Naive thymus-derived CD4-positive, alpha-beta T cell (primary cell): ENCODE measurements at places on chromosomes 7 and 10. TPM values are rescaled to one million over a fixed set of nuclear protein-coding genes. Genes with fewer than 3 reads are reported as not detected.

DNA sequence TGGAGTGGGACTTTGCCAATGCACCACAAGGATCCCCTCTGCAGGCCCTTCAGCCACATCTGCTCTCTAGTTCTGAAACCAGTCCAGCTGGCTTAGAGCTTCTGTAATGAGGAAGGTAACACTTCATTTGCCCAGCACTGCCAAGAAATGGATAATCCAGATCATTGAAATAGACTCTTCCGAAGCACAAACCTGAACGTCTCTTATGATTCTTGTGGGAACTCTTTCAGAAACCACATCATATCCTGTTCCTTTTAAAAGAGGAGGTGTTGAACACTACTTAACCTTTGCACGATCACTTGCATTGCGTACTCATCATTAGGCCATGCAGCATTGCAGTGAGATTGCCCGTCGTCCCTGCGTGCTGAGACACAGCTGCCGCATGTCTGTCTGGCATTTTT lies 25.8 kb upstream of the PLPP4 start:
- H3K36me3 ChIP-seq: no peaks in the 10 kb centered on the region
- no peaks in the 10 kb centered on the region for H3K4me1 ChIP-seq
- H3K4me3 ChIP-seq: no peak overlapping the region
- DNase-seq: no peak
- no peaks in the 10 kb centered on the region for H3K27me3 ChIP-seq

DNA sequence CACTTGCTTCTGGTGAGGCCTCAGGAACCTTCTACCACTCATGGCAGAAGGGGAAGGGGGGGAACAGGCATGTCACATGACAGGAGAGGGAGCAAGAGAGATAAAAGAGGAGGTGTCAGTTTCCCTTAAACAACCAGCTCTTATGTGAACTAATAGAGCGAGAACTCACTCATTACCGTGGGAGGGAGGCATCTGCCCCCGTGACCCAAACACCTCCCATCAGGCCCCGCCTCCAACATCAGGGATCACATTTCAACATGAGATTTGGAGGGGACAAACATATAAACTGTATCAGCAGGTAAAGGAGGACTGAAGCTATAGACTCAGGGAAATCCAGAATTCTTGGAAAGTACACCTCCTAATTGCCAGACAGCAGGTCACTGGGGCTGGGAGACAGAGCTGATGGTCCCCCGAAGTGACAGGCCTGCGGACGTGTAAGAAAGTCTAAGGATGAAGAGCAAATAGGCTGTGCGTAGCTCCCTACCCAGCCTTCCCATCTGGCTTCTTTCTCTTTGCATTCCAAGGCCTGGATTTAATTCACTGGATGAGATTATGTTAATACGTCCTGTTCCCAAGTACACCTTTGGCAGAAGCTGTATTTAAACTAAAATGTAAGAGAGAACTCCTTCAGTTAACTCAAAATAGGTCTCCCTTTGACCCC lies 186.7 kb upstream of the LYZL2 start:
- no peaks in the 10 kb centered on the region for H3K27me3 ChIP-seq
- no peak for DNase-seq
- H3K36me3 ChIP-seq: no peaks in the 10 kb centered on the region
- H3K4me1 ChIP-seq: no peaks in the 10 kb centered on the region
- no peak overlapping the region for H3K27ac ChIP-seq

GRCh38 chr7:37825038-37825437 lies 23.4 kb upstream of the NME8 start:
- H3K27me3 ChIP-seq: no peaks in the 10 kb centered on the region
- no peak overlapping the region for H3K4me3 ChIP-seq
- H3K4me1 ChIP-seq: no peaks in the 10 kb centered on the region
- DNase-seq: no peak
- H3K27ac ChIP-seq: no peak overlapping the region

GRCh38 chr10:127919418-127920271 lies 12.7 kb downstream of the PTPRE start:
- H3K36me3 ChIP-seq: no peaks in the 10 kb centered on the region
- H3K4me1 ChIP-seq: no peaks in the 10 kb centered on the region
- no peaks in the 10 kb centered on the region for H3K27me3 ChIP-seq
- no peak for DNase-seq

- H3K4me1 ChIP-seq: no peaks in the 10 kb centered on the region
- H3K27me3 ChIP-seq: no peaks in the 10 kb centered on the region
- no peaks in the 10 kb centered on the region for H3K36me3 ChIP-seq
- DNase-seq: no peak
- H3K4me3 ChIP-seq: no peak overlapping the region
Measured at GRCh38 chr7:47452295-47452694, 129.6 kb downstream of the TNS3 start.

GRCh38 chr10:13827076-13827797 lies 240.5 kb downstream of the PRPF18 start:
- H3K27me3 ChIP-seq: no peaks in the 10 kb centered on the region
- H3K4me3 ChIP-seq: no peak overlapping the region
- H3K27ac ChIP-seq: no peak overlapping the region
- no peak for DNase-seq
- no peaks in the 10 kb centered on the region for H3K4me1 ChIP-seq
- no peaks in the 10 kb centered on the region for H3K36me3 ChIP-seq

GRCh38 chr10:48760983-48761382 lies 76.3 kb downstream of the WDFY4 start:
- H3K36me3 ChIP-seq: no peaks in the 10 kb centered on the region
- no peaks in the 10 kb centered on the region for H3K27me3 ChIP-seq
- DNase-seq: no peak
- H3K4me3 ChIP-seq: no peak overlapping the region

- no peak overlapping the region for H3K4me3 ChIP-seq
Measured at GRCh38 chr10:80390740-80391139, 17.6 kb upstream of the PRXL2A start.

DNA sequence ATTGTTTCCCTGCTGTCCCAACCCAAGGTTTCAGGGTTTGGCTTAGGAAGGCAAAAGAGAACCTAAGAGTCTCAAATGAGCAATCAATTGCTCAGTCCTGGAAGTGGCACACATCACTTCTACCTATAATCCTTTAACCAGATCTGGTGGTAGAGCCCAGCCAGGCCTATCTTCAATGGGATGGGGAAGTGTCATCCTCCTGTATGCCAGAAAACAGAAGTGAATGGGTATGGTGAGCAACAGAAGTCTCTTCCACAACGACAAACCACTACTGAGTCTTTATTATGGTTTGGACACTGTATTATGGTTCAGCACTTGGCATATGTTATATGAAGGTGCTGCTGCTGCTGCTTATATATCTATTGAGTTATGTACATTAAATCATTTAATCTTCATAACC lies 3.0 kb upstream of the AKR1B1 start:
- no peak for DNase-seq
- no peak overlapping the region for H3K4me3 ChIP-seq
- no peak overlapping the region for H3K27ac ChIP-seq
- no peaks in the 10 kb centered on the region for H3K27me3 ChIP-seq
- peaks cover 14% of the 10 kb centered on the region for H3K4me1 ChIP-seq

- H3K27ac ChIP-seq: peak overlapping the region; percentile 83
- H3K36me3 ChIP-seq: peaks cover 9% of the 10 kb centered on the region
- H3K4me3 ChIP-seq: peak overlapping the region; percentile 86
- no peaks in the 10 kb centered on the region for H3K27me3 ChIP-seq
- no peaks in the 10 kb centered on the region for H3K4me1 ChIP-seq
Measured at GRCh38 chr10:42783181-42783549, 570 bp downstream of the BMS1 start.

- H3K4me1 ChIP-seq: no peaks in the 10 kb centered on the region
- no peaks in the 10 kb centered on the region for H3K27me3 ChIP-seq
- no peak for DNase-seq
- H3K27ac ChIP-seq: no peak overlapping the region
- H3K4me3 ChIP-seq: no peak overlapping the region
Measured at GRCh38 chr7:64802699-64803098, 8.5 kb downstream of the ZNF138 start.

DNA sequence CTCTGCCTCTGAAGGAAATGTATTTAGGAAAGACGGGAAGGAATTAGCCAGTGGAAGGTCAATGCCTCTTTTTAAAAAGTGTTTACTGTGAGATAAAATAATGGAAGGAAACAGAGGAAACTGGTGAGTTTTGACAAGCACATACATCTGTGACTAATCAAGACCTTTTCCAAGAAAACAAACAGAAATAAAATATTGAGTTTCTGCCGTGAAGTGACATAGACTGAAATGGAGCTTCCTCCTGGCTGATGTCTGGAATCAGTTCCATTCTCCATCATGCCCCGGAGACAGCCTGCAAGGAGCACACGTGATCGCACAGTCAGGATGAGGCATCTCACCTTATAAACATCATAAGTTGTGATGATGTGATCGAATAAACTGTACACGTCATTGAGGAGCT lies 30.7 kb downstream of the TECTB start:
- H3K27ac ChIP-seq: no peak overlapping the region
- no peaks in the 10 kb centered on the region for H3K27me3 ChIP-seq
- H3K4me3 ChIP-seq: no peak overlapping the region
- no peak for DNase-seq
- H3K36me3 ChIP-seq: no peaks in the 10 kb centered on the region

GRCh38 chr10:119477444-119477843 lies 65.1 kb downstream of the RGS10 start:
- no peak overlapping the region for H3K27ac ChIP-seq
- H3K36me3 ChIP-seq: no peaks in the 10 kb centered on the region
- H3K4me1 ChIP-seq: peaks cover 20% of the 10 kb centered on the region

GRCh38 chr10:114821293-114821914 lies at the start of gene FHIP2A:
TSS of gene FHIP2A (plus strand) at chr10:114821780. CDS start at chr10:114822079, 299 bp downstream.
- peaks cover 6% of the 10 kb centered on the region for H3K4me1 ChIP-seq
- DNase-seq: peak; percentile 87
- peak within 1 kb of the TSS; percentile 87 for H3K27ac ChIP-seq
- H3K36me3 ChIP-seq: no peaks in the 10 kb centered on the region
- no peaks in the 10 kb centered on the region for H3K27me3 ChIP-seq
- peak within 1 kb of the TSS; percentile 83 for H3K4me3 ChIP-seq

DNA sequence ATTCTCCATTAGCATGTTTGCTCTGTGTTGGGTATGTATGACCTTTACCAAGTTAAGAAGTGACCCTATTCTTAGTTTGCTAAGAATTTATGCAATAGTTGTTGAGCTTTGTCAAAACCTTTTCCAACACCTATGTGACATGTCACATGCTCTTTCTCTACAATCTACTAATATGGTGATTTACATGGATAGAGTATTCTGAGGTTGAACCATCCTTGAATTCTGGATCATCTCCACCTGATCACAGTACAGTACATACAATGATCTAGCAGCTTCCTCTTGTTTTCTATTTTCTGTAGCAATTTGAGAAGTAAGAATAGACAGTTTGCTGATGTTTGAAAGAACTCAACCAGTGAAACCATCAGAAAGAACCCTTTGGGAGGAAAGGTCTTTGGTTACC lies 101.2 kb upstream of the PDGFA start:
- no peaks in the 10 kb centered on the region for H3K36me3 ChIP-seq
- no peak for DNase-seq
- H3K27ac ChIP-seq: no peak overlapping the region
- no peaks in the 10 kb centered on the region for H3K27me3 ChIP-seq
- H3K4me1 ChIP-seq: peaks cover 36% of the 10 kb centered on the region

- no peaks in the 10 kb centered on the region for H3K27me3 ChIP-seq
- no peak for DNase-seq
- H3K4me3 ChIP-seq: no peak overlapping the region
- no peak overlapping the region for H3K27ac ChIP-seq
Measured at GRCh38 chr10:109616359-109616980, 306.8 kb downstream of the XPNPEP1 start.

DNA sequence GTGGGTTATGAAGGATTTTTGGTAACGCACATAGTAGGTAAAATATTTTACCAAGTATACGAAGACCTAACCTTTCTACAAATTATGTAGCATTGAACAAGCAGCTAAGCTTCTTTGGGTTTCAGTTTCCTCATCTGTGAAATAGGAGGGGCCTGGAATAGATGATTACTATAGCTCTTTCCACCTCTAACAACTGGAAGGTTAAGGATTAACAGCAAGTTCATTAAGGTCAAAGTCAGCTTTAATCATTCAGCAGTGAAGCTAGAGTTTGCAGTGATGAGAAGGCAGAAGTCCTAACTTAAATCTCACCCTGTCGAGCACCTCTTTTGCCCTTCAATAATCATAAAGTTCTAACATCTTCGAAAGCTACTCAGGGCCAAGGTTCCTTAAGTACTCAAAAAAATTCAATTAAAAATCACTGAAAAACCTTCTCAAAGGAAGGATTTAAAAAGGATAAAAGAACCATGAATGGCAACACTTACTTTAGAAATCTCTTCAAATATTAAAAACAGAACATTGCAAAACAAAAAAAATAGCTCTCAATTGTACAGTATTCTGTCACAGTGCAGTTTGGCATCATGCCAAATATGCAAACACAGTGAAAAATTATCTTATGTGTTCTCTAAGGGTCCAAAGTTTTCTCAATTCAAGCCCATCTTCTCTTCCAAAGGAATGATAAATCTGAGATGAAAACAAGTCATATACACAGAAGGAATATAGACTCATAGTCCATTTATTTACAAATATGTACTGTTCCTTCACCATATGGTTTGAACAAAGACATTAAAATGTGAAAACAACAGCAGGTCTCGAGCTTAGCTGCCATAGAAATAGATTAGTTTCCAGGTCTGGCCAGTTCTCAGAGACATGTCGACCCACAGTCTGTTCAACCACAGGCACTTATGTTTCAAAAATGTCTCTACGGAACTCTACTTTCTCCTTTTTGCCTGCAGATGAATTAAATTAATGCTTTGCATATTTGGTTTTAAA lies 152.0 kb upstream of the SLC13A1 start:
- no peaks in the 10 kb centered on the region for H3K4me1 ChIP-seq
- no peak overlapping the region for H3K4me3 ChIP-seq
- no peaks in the 10 kb centered on the region for H3K36me3 ChIP-seq
- H3K27ac ChIP-seq: no peak overlapping the region
- DNase-seq: no peak
- no peaks in the 10 kb centered on the region for H3K27me3 ChIP-seq

GRCh38 chr10:124004663-124005004 lies 88.8 kb downstream of the CHST15 start:
- no peak overlapping the region for H3K4me3 ChIP-seq
- H3K4me1 ChIP-seq: no peaks in the 10 kb centered on the region
- DNase-seq: no peak

DNA sequence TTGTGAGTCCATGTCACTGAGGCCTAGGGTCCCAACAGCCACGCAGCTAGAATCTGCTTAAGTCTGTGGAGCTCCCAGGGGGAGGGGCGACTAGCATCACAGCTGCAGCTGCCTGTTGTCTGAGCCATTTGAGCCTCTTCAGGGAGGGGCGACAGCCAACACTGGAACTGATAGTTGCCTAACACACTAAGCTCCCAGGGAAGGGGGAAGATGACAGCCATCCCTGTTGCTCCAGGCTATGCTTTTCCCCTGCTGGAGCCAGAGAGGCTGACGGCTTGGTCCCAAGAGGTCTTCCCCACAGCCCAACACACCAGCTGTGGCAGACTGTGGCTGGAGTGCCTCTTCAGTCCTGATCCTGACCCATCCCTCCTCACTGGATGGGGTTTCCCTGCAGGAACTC lies 817.5 kb downstream of the NXPH1 start:
- DNase-seq: no peak
- H3K27ac ChIP-seq: no peak overlapping the region
- no peaks in the 10 kb centered on the region for H3K36me3 ChIP-seq
- no peak overlapping the region for H3K4me3 ChIP-seq
- H3K27me3 ChIP-seq: no peaks in the 10 kb centered on the region

Gene DKK1
- not detected for polyA plus RNA-seq

Gene MUC12
- not detected for polyA plus RNA-seq

Gene MMP21
- not detected for polyA plus RNA-seq

Gene OR6B1
- not detected for polyA plus RNA-seq

Gene GPR22
- polyA plus RNA-seq: 0.20 TPM

Gene PHKG1
- polyA plus RNA-seq: 0.91 TPM

Gene MMRN2
- 0.34 TPM for polyA plus RNA-seq
